Sciatic nerve (tissue), 2 donors: ENCODE measurements at places on chromosomes 2 and 18. TPM values are rescaled to one million over a fixed set of nuclear protein-coding genes. Genes with fewer than 3 reads are reported as not detected.

RND3 gene
- 56.9 TPM for total RNA-seq

REG3G gene
- not detected for total RNA-seq

VAMP5 gene
- 71.2 TPM for total RNA-seq

G6PC2 gene
- not detected for total RNA-seq

CYS1 gene
- total RNA-seq, result 9.3 TPM

CCNT2 gene
- total RNA-seq, result 56.7 TPM

- DNase-seq, result no peak
Observed at GRCh38 chr2:122061831-122062230, 306.4 kb downstream of the TSN start.

- no peak for DNase-seq
Observed at GRCh38 chr18:65403534-65403933, 347.3 kb upstream of the CDH7 start.

DNA sequence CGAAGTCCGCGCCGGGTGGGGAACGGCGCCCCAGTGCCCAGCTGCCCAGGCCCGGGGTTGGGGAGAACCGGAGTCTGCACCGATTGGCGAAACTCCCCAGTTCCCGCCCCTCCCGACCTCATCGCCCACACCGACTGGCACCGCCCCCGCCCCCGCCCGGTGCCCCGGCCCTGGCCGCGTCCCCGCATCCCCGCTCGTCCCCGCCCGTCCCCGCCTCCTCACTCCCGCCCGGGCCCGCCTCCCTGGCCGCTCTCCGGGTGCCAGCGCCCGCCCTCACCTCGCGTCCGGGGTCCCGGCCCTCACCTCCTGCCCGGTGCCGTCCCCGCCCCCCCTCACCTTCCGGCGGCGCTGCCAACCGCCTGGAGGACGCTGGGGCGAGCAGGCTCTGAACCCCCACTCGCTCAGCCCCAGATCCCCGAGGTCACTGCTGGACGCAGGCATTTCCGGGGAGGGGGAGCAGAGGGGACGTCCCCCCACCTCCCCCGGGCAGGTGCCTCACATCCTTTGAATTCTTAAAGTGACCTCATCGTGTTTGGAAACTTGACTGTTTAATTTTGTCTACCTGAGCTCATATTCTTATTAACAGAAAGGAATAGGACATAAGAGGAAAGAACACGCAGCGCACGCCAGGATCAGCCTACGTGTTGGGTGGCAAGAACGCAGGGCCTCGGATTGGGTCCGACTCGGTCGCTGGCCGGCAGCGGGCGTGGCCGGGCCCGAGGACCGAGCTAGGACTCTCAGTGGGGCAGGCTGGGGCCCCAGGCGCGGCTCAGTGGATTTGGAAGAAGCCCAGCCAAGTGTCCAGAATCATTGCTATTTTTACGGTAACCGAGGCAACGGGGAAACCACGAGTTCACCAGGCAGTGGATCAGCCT, at the start of gene FAM110C:
FAM110C (minus strand) TSS at position 35 of the 875 bp plus-strand sequence. CDS start 120 bp downstream, outside the sequence.
- DNase-seq, result no peak

DNA sequence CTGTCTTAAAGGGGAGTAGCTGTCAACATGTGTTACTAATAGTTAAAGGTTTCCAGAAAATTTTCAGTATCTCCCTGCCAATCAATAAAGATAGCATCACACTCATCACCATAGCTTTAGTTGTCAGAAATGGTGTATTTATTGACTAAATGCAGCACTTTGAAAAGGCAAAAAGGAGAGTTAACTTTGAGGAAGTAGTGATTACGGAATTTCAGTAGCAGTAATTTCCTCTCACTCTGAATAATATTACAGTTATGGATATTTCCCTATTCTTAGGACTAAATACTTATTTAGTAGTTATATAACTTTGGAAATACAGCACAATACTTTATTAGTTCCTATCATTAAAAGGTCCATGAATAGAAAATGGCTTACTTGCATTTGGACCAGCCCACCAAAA, 250.5 kb downstream of the CAMKMT start:
- no peak for DNase-seq

- DNase-seq, result no peak
Observed at GRCh38 chr18:50410894-50411293, 36.0 kb downstream of the SKA1 start.

- no peak for DNase-seq
Observed at GRCh38 chr2:127313406-127313805, 19.5 kb upstream of the ERCC3 start.

DNA sequence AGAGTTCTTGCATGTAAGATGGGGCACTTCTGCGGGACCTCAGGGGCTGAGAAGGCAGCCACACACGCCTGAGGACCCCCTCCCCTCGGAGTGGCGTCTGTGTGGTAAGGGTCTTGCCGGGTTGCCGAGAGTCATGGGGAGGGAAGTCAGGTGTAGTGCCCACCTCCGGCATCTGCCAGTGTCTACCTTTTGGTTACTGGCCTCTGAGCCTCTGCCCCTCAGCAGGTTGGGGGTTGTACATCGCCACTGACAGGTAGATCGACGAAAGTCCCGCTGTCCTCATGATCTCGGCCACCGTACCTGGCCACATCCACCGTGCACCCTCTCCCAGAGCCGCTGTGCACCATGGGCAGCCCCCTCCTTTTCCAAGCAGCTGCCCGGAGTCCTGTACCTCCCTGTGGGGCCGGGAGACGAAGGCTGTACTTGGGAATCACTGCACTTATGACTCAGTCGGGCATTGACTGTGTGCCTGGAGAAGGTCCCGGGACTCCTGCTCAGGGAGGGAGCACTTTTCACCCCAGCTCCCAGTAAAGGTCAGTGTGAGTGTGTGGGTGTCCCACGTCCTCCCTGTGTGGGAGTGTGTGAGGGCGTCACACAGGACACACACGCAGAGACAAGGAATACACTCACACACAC, 332.4 kb upstream of the MYT1L start:
- no peak for DNase-seq

DNA sequence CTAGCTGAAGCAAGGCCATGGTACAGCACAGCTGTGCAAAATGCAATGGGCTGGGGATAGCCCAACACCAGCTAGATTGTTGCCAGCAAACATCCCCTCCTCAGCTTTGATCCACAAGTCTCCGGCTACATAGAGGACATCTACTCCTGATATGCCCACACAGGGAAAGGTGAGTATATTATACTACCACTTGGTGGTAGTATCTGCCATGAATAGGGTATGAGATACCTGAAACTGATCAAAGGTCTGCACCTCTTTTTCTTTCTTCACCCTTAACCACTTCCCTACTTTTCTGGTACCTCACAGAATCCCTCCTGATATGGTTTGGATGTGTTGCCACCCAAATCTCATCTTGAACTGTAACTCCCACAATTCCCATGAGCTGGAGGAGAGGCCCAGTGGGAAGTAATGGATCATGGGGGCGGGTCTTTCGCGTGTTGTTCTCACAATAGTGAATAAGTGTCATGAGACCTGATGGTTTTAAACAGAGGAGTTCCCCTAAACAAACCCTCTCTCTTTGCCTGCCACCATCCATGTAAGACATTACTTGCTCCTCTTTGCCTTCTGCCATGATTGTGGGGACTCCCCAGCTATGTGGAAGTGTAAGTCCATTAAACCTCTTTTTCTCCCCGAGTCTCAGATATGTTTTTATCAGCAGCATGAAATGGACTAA, 279.6 kb downstream of the TXNL1 start:
- no peak for DNase-seq

DNA sequence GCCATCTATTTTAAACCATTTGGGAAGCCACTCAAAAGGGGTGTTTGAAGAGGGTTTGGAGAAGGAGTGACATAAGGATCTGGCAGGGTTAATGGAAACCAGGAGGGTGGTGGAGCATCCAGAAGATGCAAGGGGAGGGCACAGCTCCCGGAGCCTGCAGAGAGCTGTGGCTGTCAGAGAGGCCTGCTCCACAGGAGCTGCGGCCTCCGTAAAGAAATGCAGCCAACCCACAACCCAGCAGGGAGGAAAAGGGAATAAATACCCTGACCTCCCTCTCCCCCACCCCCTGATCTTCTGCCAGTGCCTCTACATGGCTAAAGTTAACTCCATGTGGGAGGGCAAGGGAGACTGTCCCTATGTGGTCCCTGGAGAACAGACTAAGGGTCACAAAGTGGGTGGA, 567.1 kb upstream of the POU3F3 start:
- no peak for DNase-seq
